Mucosa of gallbladder (tissue), 1 donor: ENCODE measurements at places on chromosomes 3 and 15. TPM values are rescaled to one million over a fixed set of nuclear protein-coding genes. Genes with fewer than 3 reads are reported as not detected.

Gene ZNF80
- 0.17 TPM for total RNA-seq

Gene CEP19
- 3.3 TPM for total RNA-seq

Gene B3GNT5
- 27.1 TPM for total RNA-seq

Gene ITGA11
- 2.6 TPM for total RNA-seq

Gene SLC28A2
- total RNA-seq: 86.6 TPM
